Mammary epithelial cell (primary cell): ENCODE measurements at places on chromosomes 13 and 19. TPM values are rescaled to one million over a fixed set of nuclear protein-coding genes. Genes with fewer than 3 reads are reported as not detected.

GRCh38 chr19:12946731-12947496 lies 1.3 kb downstream of the RAD23A start:
- no peak for DNase-seq

DNA sequence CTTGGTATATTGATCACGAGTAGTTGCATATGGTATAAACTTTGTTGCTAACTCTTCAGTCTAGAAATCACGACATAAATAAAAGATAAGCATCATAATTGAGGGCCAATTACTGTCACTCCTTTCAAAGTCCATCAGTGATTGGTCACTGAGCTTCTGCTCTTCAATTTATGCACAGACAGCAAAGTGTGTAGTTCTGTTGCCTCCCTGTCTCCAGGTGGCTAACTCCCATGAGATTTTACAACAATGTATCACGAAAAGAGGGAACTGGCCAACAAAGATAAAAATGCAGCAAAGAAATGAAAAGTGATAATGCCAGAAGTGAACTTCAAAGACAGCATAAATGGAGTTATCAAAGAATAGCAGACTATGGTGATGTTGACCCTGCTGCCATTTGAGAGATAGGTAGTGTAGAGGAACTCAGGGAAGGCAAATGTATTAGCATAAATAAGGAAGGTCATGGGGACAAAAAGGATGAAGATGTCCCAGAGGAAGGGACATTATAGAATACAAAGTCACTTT lies 12.7 kb upstream of the TNFSF14 start:
- DNase-seq = no peak

GRCh38 chr13:71054358-71054757 lies 812.6 kb downstream of the DACH1 start:
- DNase-seq = no peak

Gene NEK5
- 0.11 and 0.26 TPM in 2 replicates for total RNA-seq

- DNase-seq = peak; percentile 66
Measured at GRCh38 chr13:101751488-101751887, 299.0 kb downstream of the ITGBL1 start.

- no peak for DNase-seq
Measured at GRCh38 chr13:50720861-50721671, 122.4 kb downstream of the DLEU7 start.

- peak; percentile 98 for DNase-seq
Measured at GRCh38 chr13:34044660-34045080, 226.7 kb downstream of the RFC3 start.

Gene CEACAM7
- total RNA-seq = not detected
